NCI-H1105 treated with DMSO at 0.1 percent for 48 hours (cell line): ENCODE measurements at places on chromosomes 4 and X.

GRCh38 chrX:50049228-50049627, 126.8 kb downstream of the CLCN5 start:
- DNase-seq, result no peak

GRCh38 chrX:134622056-134622812, 36.0 kb downstream of the PLAC1 start:
- DNase-seq, result no peak

DNA sequence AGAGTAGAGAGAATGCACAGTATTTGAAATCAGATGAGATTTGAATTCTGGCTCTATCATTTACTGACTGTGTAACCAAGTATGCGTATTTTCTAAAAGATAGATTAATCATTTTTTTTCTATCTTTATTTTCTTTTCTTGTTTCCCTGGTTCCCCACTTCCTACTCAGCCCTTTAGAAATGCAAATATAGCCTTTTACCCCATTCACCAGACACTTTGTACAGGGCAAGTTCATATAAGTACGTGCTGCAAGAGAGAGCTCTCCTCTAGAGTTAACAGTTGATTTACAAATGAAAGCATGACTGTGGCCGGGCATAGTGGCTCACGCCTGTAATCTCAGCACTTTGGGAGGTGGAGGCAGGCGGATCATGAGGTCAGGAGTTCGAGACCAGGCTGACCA, 17.8 kb upstream of the TDO2 start:
- no peak for DNase-seq

DNA sequence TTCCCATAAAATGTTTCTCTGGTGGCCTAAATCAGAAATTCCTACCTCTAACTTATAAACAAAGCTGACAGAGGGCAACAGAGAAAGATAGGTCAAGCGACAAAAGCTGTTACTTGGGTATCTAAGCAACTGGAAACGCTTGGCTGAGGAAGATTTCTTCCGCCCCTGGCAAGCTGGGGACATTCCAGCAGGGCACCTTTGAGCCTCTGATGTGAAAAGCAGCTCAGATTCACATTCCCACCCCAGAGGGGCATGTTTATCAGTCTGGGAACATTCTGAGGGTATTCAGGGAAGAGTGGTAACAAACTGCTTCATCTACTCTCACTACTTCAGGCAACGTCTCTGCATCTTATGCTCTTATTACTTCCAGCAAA, 3.5 kb upstream of the CDS1 start:
- no peak for DNase-seq

DNA sequence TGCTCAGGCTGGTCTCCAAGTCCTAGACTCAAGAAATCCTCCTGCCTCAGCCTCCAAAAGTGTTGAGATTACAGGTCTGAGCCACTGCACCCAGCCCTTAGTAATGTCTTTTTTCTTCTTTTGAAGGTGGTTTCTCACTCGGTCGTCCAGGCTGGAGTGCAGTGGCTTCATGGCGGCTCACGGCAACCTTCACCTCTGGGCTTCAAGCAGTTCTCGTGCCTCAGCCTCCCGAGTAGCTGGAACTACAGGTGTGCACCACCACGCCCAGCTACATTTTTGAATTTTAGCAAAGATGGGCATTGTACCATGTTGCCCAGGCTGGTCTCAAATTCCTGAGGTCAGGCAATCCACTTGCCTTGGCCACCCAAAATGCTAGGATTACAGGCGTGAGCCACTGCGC, 32.3 kb upstream of the ASMTL start:
- no peak for DNase-seq

DNA sequence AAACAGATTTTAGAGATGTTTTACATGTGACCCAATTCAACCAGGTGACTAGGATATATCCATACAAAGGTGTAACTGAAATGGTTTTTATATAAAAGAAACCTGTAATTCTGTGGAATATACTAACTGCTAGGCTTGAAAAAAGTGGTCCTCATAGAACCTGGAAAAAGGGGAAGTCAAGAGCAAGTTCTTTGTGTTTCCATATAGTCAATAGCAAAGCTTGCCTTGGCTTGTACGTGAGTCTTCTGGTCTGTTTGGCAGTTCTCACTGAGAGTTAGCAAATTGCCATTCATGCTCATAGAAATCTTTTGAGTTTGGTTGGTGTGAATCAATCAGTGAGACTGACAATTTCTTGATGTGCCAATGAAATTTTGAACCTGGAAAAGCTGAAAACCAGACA, 79.4 kb upstream of the SMIM10 start:
- DNase-seq, result no peak

GRCh38 chrX:145475725-145476124, 228.4 kb downstream of the SPANXN1 start:
- DNase-seq, result no peak

DNA sequence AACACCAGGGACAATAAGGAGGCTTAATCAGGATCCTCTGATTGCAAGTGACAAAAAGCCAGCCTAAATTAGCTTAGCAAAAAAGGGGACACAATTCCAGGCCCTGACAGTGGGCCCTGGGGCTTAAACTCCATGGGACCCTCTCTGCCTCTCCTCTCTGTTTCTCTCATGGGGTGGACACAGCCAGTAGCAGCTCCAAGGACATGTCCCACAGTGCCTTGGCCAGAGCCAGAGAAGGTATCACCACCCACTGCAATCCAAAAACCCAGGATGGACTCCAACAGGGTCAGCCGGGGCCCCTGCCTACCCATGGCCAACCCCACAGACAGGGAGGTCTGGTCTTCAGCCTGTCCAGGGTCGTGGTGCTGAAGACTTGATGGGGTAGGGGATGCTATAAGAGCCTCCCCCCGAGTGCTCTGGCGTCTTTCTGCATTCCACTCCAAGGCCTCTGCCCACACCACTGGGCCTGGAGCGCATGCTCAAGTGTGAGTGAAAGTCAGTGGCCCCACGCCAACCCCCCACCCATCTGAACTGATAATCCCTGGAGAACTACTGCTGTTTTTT, 19.7 kb upstream of the PPP2R2C start:
- no peak for DNase-seq

DNA sequence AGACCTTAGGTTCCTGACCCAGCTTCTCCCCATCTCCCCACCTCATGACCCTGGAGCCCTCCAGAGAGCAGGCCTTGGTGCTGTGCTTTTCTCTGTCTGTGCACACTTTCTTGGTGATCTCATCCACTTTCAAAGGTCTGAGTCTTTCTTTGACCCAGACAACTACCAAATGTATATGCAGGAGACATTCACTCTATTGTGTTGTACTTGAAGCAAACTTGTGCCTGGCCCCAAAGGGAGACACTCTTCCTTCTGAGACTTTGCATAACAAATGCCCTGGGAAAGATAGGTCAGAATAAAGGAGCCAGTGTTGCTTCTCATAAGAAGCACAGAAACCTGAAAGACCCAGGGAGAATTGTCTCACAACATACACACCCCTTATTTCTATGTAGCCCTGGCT, 54.3 kb upstream of the TLR2 start:
- no peak for DNase-seq

DNA sequence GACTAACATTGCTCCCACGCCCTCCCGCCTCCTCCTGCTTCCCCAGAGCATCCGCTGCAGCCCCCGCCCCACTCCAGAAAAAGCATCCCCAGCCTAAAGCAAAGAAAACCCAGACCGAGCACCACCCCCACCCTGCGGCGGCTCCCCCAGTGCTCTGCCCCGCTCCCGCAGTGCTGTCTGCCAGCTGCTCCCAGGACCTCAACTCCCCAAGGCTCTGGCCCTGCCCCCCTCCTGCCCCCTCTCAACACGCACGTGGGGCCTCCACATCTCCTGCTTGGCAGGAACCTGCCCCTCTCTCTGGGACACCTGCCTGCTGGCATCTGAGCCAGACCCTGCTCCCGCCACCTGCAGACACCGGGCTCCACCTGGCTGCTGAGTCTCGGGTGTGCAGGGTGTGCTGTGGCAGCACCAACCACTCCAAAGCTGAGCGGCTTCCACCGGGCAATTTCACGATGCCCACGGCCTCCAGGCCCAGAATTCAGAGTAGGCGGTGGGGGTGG, 79.4 kb downstream of the FAM53A start:
- peak; percentile 39 for DNase-seq

- DNase-seq, result no peak
These were observed 107.0 kb downstream of the ATP8A1 start for GRCh38 chr4:42549896-42550295.

- no peak for DNase-seq
These were observed 300.2 kb downstream of the FBXW7 start for GRCh38 chr4:152235718-152236117.

DNA sequence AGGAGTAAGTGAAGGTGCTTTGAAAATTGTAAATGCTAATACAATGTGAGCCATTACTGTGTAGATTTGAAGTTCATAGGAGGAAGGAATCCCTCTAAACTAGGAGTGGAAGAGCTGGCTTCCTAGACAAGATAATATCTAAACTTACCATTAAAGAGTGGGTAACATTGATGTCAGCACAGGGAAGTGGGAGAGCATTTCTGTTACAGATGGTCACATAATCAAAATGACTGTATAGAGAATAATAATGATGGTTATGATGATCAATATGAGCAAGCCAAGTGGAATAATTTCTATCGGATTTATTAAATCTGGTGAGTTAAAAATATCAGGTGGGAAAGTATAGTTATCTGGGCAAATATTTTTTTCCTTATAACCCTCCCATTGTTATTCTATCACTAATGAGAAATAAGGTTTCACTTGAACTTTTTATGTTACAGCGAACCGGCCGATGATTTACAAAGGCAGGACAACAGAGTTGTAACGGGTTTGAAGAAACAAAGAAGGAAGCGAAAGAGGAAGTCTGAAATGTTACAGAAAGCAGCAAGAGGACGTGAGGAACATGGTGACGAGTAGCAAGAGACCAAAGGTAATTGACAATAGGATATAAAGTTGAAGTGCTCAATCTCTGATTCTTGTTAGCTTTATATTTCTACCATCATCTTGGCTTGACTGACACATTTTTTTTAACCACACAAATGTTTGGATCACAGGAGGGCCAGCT, 43.5 kb downstream of the FMR1NB start:
- no peak for DNase-seq

GRCh38 chrX:47595716-47596251, 13.5 kb downstream of the TIMP1 start:
- no peak for DNase-seq

GRCh38 chr4:86582410-86582809, 11.7 kb upstream of the PTPN13 start:
- DNase-seq, result peak; percentile 46

DNA sequence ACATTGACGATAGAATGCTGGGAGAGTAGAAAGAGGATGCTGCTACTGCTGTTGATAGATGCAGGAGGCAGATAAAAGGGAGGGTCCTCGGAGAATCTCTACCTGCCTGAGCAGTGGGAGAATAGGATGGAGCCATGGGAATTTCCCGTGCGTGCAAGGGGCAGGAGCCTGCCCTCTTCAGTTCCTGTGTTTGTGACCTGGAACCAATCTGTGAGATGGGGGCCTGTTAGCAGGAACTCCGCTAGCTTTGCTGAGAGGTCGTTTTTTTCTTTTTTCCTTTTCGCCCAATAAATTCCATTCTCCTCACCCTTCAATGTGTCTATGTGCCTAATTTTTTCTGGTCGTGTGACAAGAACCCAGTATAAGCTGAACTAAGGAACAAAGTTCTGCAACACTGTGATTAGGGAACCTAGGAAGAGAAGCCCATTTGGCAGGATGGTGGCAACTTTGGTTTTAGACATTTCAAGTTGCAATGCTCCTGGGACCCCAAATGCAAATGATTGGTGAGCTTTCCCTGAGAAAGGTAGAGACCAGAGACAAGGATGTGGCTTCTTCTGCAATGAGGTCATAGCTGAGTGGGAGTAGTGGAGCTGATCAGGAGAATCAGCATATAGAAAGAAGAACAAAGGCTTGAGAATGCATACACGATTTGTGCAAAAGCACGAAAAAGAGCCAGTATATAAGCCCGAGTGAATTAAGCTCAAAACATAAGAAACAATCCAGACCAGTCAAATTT, 23.9 kb downstream of the SLC39A8 start:
- no peak for DNase-seq

DNA sequence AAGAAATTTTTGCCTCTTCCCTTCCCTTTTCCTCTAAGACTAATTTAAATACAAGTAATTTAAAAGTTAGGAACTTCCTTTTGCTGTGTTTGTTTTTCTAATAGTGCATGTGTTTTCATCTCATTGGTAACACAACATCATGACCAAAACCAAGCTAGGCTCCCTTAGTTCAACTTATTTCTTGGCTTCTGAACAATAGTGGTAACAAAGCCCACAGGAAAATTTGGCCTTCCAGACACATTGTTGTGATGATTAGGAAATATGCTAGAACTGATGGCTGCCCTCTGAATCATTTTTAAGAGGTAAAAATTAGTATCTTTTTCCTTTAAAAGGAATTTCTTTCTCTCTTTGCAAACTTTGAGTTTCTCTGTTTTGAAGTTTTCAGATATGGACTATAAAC, 25.5 kb upstream of the TEC start:
- DNase-seq, result no peak

DNA sequence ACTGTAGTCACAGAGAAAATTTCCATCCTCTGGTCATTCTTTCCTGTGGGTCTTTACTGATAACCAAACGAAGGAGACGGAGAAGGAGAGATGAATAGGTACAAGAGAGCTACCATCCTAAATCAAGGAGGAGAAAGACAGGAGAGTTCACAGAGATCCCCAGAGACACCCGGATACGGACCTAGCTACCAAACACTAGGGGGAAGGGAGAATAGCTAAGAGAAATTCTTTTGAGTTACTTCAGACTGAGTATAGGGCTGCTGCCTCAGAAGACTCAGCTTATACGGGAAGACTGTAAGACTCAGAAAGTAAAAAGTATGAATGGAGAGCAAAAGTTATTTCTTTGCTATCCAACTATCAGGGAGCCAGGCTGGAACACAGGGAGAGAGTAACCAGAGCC, 572.1 kb downstream of the C4orf33 start:
- no peak for DNase-seq

- DNase-seq, result no peak
These were observed 67.5 kb downstream of the NEUROG2 start for GRCh38 chr4:112448306-112449132.

DNA sequence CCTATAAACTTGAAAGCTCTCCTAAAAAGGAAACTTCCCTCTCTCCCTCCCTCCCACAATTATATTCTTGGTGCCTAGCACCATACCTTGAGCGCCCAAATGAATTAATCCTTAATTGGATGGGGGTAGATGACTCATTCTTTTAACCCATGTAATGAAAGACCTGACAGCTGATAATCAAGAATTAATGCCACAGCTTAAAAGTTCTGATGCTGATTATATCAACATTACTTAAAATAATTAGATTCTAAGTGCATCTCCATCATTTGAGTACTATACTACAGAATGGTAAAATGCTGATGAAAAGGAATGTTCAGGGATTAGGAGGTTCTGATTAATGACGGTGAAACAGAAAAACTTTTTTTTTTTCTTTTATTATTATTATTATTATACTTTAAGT, 117.0 kb downstream of the ENOX2 start:
- DNase-seq, result no peak

GRCh38 chr4:141721174-141721573, 84.8 kb downstream of the IL15 start:
- no peak for DNase-seq
